Activated CD4-positive, alpha-beta T cell treated with anti-CD3 and anti-CD28 coated beads for 36 hours (primary cell): ENCODE measurements at places on chromosomes 16 and 17. TPM values are rescaled to one million over a fixed set of nuclear protein-coding genes. Genes with fewer than 3 reads are reported as not detected.

DNA sequence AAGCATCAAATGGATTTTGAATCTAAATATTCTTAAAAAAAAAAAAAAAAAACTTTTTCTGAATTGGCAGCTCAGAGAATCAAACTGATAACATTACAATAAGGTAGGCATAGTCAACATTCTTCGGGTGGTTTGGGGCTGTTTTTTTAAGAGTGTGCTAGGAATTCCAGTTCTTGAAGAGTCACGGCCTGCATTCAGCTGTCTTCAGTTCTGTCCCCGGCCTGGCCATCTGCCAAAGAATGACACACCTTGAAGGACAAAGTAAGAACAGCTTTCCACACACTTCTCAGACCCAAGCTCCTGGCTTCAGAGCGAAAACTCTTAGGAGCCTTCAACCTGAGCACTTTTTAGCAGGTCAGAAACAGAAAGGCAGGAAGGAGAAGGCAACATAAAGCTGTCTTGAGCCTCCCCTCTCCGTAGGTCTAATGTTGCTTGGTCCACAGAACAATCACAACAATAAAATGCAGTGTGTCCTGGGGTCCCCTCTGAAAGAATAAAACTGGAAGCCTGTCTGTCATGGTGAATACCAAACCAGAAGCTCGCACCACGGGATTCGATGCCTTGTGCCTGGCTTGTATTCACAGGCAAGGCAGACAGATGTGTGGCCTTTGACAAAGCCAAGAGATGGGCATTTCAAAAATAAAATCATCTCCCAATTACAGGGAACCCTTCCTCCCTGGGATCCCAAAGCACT is 524.4 kb upstream of the ZFHX3 start:
- H3K27me3 ChIP-seq, result peaks cover 5% of the 10 kb centered on the region
- no peak for DNase-seq
- no peaks in the 10 kb centered on the region for H3K4me1 ChIP-seq
- no peaks in the 10 kb centered on the region for H3K36me3 ChIP-seq
- no peak overlapping the region for H3K27ac ChIP-seq

AOC3 gene
- total RNA-seq, result 1.2 TPM

- peaks cover 71% of the 10 kb centered on the region for H3K36me3 ChIP-seq
- H3K4me3 ChIP-seq, result no peak overlapping the region
- no peaks in the 10 kb centered on the region for H3K27me3 ChIP-seq
- no peak for DNase-seq
- H3K27ac ChIP-seq, result no peak overlapping the region
Measured at GRCh38 chr16:3223913-3224515, 10.9 kb downstream of the ZNF200 start.

- no peaks in the 10 kb centered on the region for H3K36me3 ChIP-seq
- no peak overlapping the region for H3K4me3 ChIP-seq
- no peaks in the 10 kb centered on the region for H3K4me1 ChIP-seq
- DNase-seq, result no peak
Measured at GRCh38 chr16:11515540-11516430, 70.9 kb downstream of the LITAF start.

- peaks cover 41% of the 10 kb centered on the region for H3K4me1 ChIP-seq
- peaks cover 40% of the 10 kb centered on the region for H3K36me3 ChIP-seq
- H3K27me3 ChIP-seq, result no peaks in the 10 kb centered on the region
- peak overlapping the region; percentile 3 for H3K27ac ChIP-seq
- DNase-seq, result peak; percentile 76
Measured at GRCh38 chr16:10981697-10982216, 37.4 kb downstream of the CLEC16A start.
